A549 treated with DMSO at 1 μM for 4 hours (cell line): ENCODE measurements at places on chromosomes 5 and 9. TPM values are rescaled to one million over a fixed set of nuclear protein-coding genes. Genes with fewer than 3 reads are reported as not detected.

The PCDHB12 gene
- total RNA-seq = 0.02 TPM in 1 of 5 replicates, not detected in the others

The CDO1 gene
- total RNA-seq = not detected in 5 replicates

The RXFP3 gene
- not detected in 5 replicates for total RNA-seq

The GAS1 gene
- 0.05 to 0.08 TPM (median 0.06 TPM) in 4 of 5 replicates, not detected in the other for total RNA-seq

The MARCOL gene
- total RNA-seq = not detected in 5 replicates

The SPOCK1 gene
- total RNA-seq = 13.6 to 24.2 TPM (median 21.3 TPM) in 5 replicates

The SPATA31C1 gene
- not detected in 5 replicates for total RNA-seq

The PCDHA2 gene
- total RNA-seq = 0.03 to 0.08 TPM (median 0.07 TPM) in 5 replicates

The RHOBTB3 gene
- total RNA-seq = 7.3 to 9.3 TPM (median 8.0 TPM) in 5 replicates

The ALDH1A1 gene
- total RNA-seq = 4,424 to 5,975 TPM (median 5,388 TPM) in 5 replicates

The GOLGA2 gene
- 43.4 to 51.4 TPM (median 49.5 TPM) in 5 replicates for total RNA-seq

The OBP2B gene
- total RNA-seq = not detected in 5 replicates

The VAV2 gene
- total RNA-seq = 37.8 to 48.7 TPM (median 43.1 TPM) in 5 replicates

The NMUR2 gene
- total RNA-seq = 0.05 to 0.10 TPM (median 0.06 TPM) in 5 replicates

The SURF4 gene
- total RNA-seq = 190 to 220 TPM (median 208 TPM) in 5 replicates

The ANKRD20A1 gene
- total RNA-seq = 0.67 to 1.2 TPM (median 1.0 TPM) in 5 replicates

The LAMC3 gene
- 1.1 to 2.8 TPM (median 2.0 TPM) in 5 replicates for total RNA-seq

The DRD1 gene
- total RNA-seq = 0.77 to 1.3 TPM (median 0.95 TPM) in 5 replicates

The GABRA1 gene
- total RNA-seq = not detected in 5 replicates

The GLDC gene
- total RNA-seq = 12.3 to 14.9 TPM (median 14.7 TPM) in 5 replicates
